ENCODE measurements at places on chromosomes 12 and 14. TPM values are rescaled to one million over a fixed set of nuclear protein-coding genes. Genes with fewer than 3 reads are reported as not detected.

DNA sequence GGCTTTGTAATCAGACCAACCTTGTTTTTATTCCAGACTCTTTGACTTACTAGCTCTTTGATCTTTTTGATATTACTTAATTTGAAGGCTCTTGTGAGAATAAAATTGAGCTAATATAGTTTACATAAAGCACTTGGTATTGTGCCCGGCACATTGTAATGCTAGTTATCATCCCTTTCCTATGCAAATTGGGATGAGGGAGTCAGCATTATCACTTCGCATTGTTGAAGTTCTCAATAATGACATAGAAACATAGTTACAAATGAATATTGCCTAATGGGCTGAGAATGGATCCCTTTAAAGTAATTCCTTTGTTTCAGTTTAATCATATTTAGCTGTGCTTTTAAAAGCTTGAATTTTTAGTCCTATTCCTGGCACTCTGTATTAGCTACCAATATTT, 36.6 kb downstream of the SUPT16H start:
- H3K4me1 ChIP-seq: no peaks in the 10 kb centered on the region
- no peak overlapping the region for H3K4me3 ChIP-seq
- no peak for DNase-seq
- H3K27me3 ChIP-seq: no peaks in the 10 kb centered on the region
- no peak overlapping the region for H3K27ac ChIP-seq
- H3K36me3 ChIP-seq: peaks cover 15% of the 10 kb centered on the region

DNA sequence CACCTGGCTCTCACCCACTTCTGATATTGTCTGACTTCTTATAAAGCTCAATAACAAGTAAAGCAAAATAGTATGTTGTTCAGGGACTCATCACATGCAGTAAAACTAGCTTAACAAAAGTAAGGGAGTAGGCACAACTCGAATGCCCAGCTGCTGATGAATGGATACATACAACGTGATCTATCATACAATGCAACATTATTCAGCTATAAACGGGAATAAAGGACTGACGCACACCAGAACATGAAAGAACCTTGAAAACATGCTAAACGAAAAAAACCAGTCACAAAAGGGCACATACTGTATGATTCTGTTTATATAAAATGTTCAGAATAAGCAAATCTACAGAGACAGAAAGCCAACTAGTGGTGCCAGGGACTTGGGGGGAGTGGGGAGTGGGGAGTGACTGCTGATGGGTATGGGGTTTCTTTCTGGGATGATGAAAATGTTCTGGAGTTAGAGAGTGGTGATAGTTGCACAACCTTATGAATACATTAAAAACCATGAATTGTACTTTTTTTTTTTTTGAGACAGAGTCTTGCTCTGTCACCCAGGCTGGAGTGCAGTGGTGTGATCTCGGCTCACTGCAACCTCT, 11.1 kb downstream of the PLBD2 start:
- no peaks in the 10 kb centered on the region for H3K27me3 ChIP-seq
- no peak for DNase-seq
- H3K27ac ChIP-seq: no peak overlapping the region
- no peaks in the 10 kb centered on the region for H3K36me3 ChIP-seq
- H3K4me1 ChIP-seq: peaks cover 5% of the 10 kb centered on the region
- no peak overlapping the region for H3K4me3 ChIP-seq

GRCh38 chr12:57754411-57755193, at the start of gene MARCHF9:
Gene MARCHF9 (plus strand): TSS chr12:57755103. CDS start chr12:57755529, 426 bp downstream.
- peak within 1 kb of the TSS; percentile 60 for H3K4me3 ChIP-seq
- H3K27ac ChIP-seq: no peak within 1 kb of the TSS
- DNase-seq: peak; percentile 100
- peaks cover 7% of the 10 kb centered on the region for H3K27me3 ChIP-seq
- H3K36me3 ChIP-seq: peaks cover 23% of the 10 kb centered on the region

Gene REM2
- total RNA-seq: not detected

Gene TPH2
- not detected for total RNA-seq
